ENCODE measurements at places on chromosomes 12 and 14.

GRCh38 chr14:88188745-88189416 lies 134.2 kb downstream of the KCNK10 start:
- no peak for DNase-seq

DNA sequence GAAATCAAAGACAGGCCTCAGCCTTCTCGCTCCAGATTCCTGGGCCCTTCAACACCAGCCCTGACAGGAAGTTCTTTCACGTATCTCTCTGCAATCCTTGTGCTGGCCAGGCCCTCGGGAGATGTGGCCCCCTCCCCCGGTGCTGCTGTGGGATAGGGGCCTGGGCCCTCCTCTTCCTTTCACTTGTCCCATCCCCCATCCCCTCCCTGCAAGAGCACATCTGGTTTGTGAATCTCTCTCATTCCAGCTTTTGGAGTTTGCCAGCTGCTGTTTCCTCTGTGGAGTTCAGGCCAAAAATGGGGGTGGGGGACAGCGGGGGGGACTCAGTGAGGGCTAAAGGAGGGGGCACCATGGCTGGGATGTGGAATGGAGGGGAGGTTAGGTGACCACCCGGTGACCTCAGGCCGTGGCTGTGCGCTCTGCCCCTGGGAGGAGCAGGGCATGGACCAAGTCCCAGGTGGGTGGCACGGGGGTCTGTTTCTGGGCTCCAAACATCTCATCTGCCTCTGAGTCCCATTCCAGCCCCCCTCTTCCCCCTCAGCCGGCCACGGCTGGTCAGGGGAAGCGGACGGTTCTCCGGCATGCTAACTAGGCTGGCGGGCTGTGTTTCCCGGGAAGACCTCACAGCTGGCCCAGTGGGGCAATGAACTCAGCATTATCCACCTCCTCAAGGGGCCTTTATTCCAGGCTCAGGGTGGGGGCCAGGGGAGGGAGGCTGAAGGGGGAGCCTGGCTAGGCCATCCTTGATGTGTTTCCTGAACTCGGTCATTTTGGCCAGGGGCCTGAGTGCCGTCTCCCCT lies 7.4 kb downstream of the LRP1 start:
- DNase-seq = no peak

GRCh38 chr12:67388331-67389138 lies 119.4 kb downstream of the CAND1 start:
- DNase-seq = no peak

- no peak for DNase-seq
Observed at GRCh38 chr12:40137252-40137651, 31.4 kb upstream of the SLC2A13 start.

DNA sequence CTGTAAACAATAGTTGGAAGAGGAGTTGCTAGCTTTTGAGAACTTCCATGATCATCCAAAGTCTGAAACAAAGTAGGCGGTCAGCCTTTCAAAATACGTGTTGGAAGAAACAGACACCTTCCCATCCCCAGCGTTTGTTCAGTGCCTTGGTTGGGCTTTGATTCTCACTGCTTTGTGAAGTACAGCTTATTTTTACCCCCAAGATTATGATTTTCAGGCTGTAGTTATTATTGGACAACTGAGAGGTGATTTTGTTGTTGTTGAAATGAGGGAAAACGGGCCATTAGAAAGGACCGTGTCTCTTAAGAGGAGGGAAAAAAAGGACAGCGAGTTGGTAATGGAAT lies 921 bp upstream of the CEP83 start:
- DNase-seq = no peak

DNA sequence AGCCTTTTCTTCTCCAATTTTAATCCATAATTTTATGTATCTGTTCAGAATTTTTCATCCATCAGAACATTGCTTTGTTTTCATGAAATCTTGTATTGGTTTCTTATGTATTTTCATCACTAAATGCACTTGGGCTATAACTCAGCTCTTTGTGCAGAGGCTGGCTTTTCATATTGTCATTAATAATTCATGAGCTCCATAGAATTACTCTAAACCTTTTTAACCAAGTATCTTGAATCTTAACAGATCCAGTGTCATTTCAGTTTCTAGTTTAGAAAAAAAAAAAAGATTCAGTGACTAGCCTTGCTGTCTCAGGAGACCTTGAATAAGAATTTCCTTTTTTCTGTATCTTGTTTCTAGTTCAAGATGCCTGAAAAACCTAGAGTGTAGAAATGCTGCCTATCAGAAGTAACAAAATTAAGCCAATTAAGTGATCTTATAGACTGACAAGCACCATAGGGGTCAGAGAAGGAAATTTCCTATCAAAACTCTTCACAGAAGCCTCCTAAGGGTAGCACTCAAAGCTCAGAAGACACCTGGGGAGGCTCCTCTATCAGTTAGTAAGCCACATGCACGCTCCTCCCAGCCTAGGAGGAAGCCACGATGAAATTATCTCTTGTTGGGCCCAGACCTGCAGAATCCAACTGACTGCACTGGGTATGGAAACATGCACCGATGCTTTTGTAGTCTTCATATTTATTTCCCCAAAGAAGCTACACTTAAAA lies 163.4 kb downstream of the KICS2 start:
- DNase-seq = no peak

- DNase-seq = no peak
Observed at GRCh38 chr14:70415788-70416187, 1.1 kb downstream of the SYNJ2BP start.

GRCh38 chr14:95518045-95518751 lies 1.7 kb upstream of the SYNE3 start:
- no peak for DNase-seq

DNA sequence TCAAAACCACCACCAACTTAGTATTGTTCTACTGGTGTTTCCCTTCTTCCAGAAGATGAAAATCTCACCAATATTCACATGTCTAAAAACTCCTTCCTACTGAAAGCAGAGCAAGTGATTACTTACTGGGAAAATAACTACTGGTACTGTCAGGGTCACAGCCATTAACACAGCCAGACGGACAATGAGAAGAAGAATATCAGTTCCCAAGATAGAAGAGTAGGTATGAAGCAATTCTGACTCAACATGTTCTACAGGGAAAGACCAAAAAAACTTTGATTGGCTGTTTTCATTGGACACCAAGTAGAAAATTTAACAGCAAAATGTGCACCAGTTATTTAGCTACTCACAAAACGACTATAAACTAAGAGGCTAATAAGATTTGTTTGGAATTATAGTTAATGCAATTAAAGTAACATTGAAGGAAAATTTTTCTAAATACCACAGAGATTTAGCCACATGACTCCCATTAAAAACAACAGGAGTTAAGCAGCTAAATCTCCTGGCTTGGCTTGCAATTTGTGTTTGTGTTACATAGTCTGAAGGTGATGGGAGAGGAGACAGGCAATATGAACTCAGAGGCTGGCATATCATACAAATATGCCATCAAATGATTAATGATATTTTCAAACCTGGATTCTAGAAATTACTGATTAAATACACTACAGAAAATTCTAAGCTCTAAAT lies 9.5 kb downstream of the SLC38A2 start:
- DNase-seq = no peak

- no peak for DNase-seq
Observed at GRCh38 chr12:128818065-128819022, 5.4 kb downstream of the SLC15A4 start.

DNA sequence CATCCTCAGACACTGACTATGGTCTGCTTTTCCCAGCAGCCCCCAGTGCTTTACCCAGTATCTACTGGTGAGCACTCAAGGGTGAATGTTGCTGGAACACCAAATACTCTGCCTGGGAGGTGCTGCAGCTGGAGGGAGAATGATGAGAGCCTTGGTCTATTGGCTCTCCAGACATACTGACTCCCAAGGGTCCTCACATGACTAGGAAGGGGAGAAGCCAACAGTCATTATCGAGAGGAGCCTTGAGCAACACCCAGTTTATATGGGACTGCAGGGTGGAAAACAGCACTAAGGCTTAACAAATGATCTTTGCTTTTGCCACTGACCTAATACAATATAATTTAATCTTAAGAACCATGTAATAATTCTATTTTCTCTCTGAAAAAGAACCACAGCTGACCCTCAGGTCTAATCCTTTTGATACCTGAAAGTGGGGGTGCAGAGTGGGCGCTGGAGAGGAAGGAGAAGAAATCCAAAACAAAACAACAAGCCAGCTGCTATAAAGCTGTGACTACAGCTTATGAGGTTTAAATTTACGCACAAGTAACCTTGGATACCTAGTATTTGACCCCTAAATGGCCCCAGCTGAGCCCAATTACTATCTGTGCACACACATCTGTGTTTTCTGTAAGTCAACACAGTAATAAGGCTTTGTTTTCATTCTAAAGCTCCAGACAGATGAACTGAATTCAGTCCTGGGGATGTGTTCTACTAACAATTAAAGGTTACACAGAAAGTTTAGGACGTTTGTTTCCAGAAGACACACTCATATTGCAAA lies 107.8 kb upstream of the GRIP1 start:
- DNase-seq = no peak

DNA sequence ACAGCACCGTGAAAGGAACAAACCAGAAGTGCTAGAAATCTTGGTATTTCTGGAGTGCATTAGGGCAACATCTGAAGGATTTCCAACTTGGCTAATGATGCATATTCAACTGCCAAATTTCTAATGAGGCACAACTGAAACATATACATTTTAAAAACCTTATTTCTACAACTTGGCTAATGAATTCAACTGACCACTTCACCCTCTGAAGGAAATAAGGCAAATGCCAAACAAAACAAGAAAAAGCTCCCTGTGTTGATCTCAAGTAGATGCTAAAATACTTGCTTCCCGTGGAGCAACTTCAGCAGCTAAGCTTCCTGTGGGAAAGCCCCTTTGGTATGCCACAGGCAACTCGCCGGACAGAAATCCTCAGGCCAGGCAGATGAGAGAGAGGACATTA lies 167.1 kb downstream of the TTC7B start:
- DNase-seq = no peak

GRCh38 chr12:107320033-107320928 lies 226.9 kb upstream of the CRY1 start:
- DNase-seq = no peak

DNA sequence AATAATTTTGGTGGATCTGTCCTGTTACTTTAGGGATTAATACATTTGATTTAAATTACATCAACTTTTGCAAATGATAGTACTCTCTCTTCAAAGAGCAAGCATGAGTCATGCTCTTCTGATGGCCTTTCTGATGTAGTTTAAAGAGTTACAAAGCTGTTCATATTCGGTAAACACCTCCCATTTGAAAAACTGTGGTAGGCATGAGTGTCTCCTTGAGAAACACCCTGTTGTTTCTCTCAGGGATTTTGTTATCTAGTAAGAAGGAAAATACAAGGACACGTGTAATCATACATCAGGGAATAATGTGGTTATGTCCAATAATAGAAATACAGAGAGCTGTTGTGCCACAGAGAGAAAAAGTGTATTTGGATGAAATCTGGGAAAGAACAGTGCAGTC lies 53.3 kb upstream of the E2F7 start:
- DNase-seq = no peak

GRCh38 chr14:79627058-79627457 lies 584.2 kb downstream of the DIO2 start:
- no peak for DNase-seq

DNA sequence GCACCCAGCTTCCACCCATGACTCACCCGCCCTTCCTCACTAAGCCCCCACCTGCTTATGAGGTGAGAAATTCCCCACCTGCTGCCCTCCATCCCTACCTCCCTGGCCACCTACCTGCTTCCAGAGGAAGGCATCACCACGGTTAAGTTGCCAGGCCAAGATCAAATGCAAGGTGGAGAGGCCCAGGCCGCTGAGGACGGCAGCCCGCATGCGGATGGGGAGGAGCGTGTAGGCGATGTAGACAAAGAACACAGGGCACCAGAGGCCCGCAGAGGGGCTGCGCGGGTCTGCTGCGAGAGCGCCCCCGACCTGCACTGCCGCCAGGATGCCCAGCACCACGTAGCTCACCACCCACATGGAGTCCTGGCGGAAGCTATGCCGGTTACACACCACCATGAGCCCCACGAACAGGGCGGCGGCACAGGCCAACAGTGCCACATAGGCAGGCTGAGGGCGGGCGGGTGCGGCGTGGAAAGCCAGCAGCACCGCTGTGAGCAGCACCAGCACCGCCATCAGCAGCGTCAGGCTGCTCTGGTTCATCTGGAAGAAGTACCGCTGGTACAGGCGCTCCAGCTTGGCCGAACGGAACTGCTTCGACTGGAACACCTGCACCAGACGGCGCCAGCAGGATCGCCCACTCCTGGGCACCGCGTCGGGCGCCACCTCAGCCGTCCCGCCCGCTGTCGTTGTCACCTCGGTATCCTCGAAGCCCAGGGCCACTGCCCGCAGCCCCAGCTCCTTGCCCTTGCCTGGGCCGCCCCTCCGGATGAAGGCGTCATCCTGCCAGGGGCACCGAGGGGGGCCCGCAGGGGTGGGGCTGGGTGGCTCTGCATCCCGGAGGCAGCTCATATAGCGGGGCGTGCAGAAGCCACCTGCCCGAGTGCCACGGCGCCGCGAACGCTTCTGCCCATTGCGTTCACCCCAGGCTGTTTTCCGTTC lies 6.2 kb downstream of the ADCY6 start:
- no peak for DNase-seq

DNA sequence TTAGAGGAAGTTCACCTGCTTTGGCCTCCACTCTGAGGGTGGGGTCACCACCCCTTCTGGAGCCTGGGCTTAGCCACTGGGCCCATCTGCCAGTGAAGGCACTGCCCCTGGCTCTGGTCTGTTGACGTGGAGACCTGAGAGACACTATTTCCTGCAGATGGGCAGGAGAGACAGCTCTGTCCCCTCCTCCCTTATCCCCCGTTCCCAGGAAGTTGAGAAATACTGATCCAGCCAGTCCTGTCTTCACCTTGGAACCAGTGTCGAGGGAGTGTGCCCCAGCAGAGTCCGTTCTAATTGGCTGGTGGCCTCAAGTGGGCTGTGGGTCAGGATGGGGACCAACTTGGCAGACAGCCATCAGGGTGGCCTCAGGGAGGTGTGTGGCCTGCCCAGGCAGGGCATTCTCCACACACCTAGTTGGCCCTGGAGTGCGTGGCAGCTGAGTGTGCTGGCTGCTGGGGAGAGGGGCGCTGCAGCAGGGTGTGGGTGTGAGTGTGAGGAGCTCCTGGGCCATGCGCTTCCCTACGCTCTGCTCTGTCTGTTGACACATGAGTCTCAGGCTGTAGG lies 25.4 kb downstream of the CLSTN3 start:
- DNase-seq = no peak

DNA sequence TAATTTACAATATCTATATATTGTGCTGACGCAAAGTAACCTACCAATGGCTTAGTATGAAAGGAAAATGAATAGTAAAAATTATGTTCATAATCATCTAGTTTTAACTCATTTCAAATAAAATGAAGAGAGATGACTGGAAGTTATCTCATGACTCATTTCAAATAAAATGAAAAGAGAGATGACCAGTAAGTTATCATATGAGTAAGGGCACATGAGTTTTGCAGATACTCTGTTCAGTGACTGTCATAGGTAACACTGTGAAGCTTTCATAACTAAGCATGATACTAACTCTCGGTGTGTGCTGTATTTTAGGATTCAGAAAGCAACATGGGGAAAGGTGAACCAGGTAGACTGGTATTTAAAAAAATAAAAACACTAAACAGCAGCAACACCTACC lies 364.5 kb upstream of the DIO2 start:
- DNase-seq = no peak
